ENCODE measurements at places on chromosomes 2 and 18.
A peak's percentile ranks its signal among the peaks of the same experiment; 100 is the strongest.

GRCh38 chr2:127067620-127068350 lies 39.2 kb downstream of the BIN1 start:
- DNase-seq = peak; percentile 73

DNA sequence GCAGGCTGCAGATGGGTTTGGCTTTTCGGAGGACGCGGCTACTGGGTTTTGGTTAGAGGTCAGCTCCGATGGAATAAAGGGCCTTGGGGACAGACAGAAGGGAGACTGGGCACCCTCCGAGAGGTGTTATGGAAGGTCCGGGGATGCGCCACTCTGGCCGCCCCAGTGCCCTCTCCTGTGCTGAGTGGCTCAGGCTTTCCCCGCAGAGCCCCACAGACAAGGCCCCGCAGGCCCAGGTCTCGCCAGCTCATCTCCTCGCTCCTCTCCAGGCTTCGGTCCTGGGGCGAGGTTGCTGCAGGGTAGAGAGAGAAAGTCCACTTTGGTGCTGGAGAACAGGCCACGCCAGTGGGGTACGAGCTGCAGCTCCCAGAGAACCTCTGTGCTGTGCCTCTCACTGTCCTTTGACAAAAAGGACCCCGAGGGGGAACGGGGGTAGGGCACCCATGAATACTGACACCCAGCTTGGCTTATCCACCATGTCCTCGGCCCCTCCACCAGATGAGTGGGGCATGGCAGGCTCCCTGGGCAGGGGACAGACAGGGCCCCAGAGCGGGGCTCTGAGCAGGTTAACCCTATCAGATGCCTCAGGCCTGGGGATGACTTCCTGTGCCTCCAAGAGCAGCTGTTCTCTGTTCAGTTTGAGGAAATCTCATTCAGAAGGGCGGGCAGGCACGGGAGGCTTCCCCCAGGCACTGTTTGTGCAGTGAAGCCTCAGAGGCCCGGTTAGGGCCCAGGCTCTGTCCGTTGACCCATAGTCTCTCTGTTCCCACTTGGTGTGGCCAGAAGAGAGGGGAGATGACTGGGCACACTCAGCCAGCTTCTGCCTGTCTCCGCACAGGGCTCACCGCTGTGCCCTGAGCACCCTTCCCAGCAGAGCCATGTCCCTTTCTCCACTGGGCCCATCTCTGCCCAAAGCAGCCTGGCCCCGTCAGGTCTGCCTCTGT lies 15.7 kb upstream of the CNNM3 start:
- no peak for DNase-seq

- no peak for DNase-seq
Observed at GRCh38 chr2:98975611-98976010, 39.6 kb upstream of the CRACDL start.

DNA sequence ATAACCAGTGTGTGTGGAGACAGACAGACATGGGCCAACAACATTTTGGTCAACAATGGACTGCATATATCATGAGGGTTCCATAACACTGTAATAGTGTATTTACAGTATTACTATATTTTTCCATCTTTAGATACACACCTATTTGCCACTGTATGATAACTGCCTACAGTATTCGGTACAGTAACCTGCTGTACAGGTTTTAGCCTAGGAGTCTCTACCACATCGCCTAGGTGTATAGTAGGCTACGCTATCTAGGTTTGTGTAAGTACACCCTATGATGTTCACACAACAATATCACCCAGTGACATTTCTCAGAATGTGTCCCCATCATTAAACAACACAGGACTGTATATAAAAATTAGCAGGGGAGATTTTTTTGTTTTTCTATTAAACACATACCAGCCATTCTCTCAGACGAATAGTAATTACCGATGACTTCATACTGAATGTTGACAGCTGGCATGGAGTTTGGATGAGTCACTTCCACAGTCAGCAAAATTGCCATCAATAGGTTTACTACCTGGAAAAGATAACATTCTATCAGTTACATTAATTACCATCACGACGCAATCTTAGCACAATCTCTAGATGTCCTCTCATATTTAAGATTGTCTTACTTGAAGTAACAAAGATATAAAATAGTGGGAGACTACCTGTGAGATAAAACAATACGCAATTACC lies 10.8 kb downstream of the LAPTM4A start:
- no peak for DNase-seq

- DNase-seq = no peak
Observed at GRCh38 chr18:54232485-54233227, 8.2 kb upstream of the MBD2 start.

GRCh38 chr2:47607680-47608061 lies 175.3 kb upstream of the MSH6 start:
- DNase-seq = no peak

GRCh38 chr18:2641638-2642037 lies 13.9 kb upstream of the SMCHD1 start:
- DNase-seq = no peak

DNA sequence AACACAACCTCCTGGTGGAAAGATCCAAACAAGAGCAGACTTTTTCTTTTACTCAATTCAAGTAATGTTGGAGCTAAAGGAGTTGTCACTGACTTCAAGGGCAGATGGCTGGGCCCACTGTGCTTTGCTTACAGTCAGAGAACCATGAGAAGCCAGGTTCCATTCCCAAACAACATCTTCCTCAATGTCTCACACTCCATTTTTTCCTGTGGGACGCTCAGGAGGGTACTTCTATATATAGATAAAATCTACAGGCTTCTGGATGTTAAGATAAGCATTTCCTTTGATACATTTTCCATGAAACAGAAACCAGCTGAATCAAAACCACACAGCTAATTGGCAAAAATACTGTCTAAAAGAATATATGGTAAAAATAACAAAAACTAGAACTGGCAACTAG lies 14.4 kb downstream of the IWS1 start:
- DNase-seq = no peak

DNA sequence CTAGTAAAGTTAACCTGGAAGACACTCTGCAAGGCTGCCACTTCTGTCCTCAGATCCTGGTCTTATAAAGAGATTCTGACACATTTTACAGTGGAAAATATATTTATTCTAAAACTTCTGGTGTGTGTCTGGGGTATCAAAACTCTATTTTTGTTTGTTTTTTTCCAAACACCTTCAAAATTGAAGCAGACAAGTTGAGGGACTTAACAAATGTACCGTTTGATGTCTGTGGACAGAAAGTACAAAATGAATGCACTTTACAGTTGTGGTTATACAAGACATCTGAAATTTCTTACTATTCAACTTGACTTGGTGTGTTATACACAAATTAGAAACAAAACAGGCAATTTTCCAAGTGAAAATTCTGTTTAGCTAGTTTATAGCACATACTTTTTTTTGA lies 823.2 kb upstream of the SALL3 start:
- DNase-seq = no peak

GRCh38 chr2:121330921-121331320 lies 45.9 kb upstream of the TFCP2L1 start:
- DNase-seq = no peak

DNA sequence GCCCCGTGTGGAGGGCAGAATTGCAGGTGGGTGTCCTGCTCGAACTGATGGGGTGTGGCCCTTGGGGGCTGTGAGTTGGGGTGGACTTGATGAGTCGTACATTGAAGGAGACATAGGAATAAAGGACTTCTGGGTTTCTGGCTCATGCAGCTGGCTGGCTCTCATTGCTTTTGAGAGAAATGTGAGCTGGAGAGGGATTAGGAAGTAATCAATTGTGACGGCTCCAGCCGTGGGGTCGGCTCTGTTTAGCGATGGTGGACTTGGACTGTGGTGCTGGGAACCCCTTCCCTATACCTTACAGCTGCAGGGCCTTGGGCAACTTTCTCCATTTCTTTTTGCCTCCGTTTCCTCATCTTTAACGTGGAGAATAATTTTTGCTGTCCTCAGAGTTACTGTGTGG lies 9.2 kb downstream of the IMPA2 start:
- DNase-seq = no peak

DNA sequence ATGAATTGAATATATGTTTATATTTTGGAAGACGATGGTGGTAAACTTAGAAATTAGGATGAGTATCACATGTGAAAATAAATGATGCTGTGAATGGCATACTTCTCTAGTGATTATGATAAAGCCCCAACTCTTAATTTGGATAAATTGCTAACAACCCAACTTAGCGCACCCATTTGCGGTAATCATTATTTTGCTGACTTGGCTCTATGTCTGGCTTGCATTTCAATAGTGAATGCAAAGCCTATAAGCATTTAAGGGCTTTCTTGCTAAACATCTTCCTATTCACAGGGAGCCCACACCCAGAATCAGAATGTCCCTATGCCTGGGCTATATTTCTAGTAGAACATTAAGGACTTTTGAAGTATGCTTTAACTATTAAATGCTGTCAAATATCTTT lies 910.7 kb upstream of the FANCL start:
- DNase-seq = no peak

DNA sequence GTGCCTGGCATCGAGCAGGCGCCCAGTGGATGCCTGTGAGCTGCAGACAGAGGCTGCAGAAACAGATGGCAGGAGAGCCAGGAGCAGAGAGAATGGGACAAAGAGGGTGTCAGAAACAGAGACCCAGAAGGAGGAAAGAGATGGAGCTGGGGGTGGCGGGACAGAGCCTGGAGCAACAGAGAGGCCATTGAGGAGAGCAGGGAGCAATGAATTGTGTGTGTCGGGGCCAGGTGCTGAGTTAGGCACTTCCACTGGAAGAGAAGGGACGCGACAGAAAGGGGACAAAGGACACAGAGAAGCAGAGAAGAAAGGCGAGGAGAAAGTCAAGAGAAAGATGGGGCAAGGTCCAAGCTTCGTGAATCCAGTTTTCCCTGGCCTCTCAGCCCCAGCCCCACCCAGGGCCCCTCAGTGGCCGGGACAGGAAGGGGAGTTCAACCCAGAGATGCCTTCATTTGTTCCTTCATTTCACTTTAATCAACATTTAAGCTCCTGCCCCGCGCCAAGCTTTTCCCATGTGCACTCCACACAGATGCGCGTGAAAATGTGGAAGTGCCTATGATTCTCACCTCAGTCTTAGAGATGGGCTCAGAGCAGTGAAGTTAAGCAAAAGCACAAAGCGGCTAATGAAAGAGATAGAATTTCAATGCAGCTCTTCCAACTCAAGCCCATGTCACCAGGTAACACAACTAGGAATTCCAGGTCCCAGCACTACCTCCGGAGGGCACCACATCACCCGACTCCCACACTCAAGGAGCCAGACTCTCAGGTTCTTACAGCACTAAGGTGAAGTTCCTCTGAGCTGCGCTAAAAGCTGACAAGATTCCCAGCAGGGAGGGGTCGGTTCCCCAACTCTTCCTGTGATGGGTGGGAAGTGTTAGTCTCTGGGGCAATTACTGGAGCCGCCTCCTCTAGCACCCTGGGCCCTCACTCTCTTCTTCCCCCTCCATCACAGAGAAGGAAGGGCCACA lies 55.1 kb downstream of the TNS1 start:
- DNase-seq = no peak
